ENCODE measurements at places on chromosomes 5 and 9. TPM values are rescaled to one million over a fixed set of nuclear protein-coding genes. Genes with fewer than 3 reads are reported as not detected.

DNA sequence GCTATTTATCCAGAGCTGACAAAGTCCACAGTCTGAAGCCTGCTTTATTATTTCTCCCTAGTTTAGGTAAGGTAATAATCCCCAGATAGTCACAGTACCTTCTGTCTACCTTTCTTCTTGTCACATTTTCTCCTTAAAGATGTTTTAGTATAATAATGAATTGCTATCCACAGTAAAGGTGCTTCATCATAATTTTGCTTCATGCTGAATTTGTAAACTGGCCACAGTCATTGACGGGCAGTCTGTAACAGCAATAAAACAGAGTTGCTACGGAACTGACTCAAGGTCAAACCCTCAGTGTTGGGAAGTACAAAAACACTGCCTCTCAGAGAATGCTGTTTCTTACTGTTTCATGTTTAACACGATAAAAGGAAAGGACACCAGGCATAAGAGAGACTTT, 195.7 kb downstream of the ZNF608 start:
- no peak for DNase-seq

GRCh38 chr5:98827161-98827560, 53.7 kb downstream of the RGMB start:
- no peak for DNase-seq

GRCh38 chr9:92187390-92187789, 72.2 kb upstream of the SPTLC1 start:
- no peak for DNase-seq

DNA sequence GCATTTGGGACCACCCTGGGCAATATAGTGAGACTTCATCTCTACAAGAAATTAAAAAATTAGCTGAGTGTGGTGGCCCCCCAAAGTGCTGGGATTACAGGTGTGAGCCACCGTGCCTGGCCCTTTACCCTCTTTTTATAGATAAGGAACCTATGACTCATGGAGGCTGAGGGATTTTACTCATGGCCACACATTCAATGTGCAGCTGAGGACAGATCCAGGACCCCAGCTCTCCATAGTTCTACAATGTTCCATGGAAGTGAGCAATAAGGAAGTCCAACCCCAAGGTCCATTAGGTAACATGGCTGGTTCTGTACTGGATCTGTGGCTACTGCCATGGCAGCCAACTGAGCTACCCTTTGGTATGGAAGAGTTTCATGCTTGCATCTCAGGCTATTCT, 25.3 kb upstream of the PDZD2 start:
- DNase-seq = no peak

DNA sequence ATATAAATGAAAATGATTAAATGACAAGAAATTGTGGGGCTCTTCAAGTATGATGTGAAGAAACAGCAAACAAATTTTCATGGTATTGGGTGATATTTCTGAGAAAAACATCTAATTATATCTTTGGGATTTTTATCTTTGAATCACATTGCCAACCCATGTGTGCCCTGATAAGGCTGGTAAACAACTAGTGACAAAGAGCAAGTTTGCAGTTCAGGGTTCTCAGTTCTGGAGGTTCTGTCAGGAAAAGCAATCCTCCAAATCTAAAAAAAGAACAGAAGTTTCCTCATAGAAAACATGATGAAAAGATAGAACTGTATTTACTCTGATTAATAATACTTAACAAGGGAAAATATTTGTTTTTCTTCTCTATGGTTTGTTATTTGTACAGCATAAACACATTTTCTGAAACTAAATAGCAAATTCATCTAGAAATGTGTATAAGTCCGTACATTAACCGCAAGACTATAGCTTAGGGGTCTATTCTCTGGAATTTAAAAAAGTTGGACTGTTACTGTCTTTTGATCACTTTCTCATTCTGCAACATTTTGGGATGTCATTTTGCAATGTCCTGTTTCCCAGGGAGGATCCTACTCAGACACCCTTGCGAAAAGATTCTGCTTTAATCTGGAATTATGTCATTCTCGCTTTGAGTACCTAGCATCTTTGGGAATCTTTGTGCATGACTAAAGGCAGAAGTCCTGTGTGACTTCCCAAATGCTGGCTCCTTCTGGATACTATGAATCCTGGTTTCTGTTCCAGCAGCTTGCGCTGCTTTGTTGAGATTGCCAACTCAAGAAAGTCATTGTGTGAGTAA, 308.5 kb downstream of the ADGRV1 start:
- DNase-seq = no peak

The MAMDC4 gene
- 11.0 TPM for total RNA-seq

The STK32A gene
- not detected for total RNA-seq

DNA sequence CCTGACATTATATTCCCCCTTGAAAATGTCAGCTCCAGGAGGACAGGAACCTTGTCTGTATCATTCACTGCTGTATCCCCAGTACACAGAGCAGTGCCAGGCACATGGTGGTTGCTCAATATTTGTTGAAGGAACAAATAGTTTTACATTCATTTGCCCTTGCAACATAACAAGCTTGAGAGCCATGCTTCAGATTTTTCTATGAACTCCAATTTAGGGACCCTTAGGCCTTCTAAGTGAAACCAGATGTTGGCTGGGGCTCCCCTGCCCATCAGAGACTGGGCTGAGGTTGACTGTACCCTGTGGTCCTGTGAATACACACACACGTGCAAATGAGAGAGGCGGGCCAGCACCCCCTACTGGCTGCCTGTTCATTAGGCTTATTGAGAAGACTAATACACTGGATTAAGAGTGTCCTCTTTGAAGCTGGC, 214.9 kb upstream of the WWC1 start:
- DNase-seq = no peak

The PFN3 gene
- total RNA-seq = not detected

The PCDHGB7 gene
- not detected for total RNA-seq

The FAF2 gene
- total RNA-seq = 43.2 TPM

The TAF11L6 gene
- total RNA-seq = not detected

The DIRAS2 gene
- total RNA-seq = 0.05 TPM

- no peak for DNase-seq
These were observed 69.3 kb downstream of the CTSL start for GRCh38 chr9:87795178-87795577.

DNA sequence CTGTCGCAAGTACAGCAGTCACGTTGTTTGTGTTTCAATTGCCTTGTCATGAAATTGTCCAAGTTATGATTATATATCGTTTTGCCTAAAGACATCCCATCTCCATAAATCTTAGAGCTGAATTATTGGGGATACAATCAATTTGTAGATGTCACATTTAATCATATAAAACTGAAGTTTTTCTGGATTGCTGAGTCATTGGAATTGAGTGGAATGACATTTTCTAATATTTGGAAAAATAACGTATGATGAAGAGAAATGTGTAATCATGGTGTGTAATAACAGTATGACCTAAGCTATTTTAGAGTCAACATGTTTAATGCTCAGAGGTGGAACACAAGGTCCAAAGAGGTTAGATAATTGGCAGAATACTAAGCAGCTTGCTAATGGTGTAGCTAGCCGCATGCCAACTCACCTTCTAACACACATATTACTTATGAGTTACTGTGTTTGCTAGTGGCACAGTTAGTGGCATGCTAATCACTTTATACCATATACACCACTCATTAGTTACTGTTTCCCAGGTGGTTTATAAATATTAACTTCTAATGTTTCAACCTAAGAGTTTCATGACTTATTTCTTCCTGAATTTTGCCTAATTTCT, 473.1 kb upstream of the GRAMD2B start:
- no peak for DNase-seq

The RANBP17 gene
- not detected for total RNA-seq

- DNase-seq = no peak
These were observed 14.2 kb downstream of the AP3B1 start for GRCh38 chr5:78280261-78280660.

The HTR4 gene
- not detected for total RNA-seq

DNA sequence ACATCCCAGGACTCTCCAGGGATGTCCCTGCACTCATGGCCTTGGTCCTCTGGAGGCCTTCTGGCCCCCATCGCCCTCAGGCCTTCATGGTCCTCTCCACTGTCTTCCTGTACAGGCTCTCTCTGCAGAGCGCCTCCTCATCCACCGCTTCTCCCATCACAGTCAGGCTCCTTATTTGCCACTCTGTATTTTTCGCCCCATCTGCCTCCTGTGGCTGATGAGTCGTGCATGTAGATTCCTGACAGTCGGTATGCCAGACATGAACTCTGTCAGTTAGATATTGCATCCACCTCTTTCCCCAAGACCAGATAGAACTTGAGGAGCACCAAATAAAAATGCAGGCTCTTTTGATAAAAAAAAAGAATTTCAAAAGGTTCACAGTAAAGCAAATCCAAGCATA, 362.8 kb downstream of the IRX1 start:
- DNase-seq = no peak

DNA sequence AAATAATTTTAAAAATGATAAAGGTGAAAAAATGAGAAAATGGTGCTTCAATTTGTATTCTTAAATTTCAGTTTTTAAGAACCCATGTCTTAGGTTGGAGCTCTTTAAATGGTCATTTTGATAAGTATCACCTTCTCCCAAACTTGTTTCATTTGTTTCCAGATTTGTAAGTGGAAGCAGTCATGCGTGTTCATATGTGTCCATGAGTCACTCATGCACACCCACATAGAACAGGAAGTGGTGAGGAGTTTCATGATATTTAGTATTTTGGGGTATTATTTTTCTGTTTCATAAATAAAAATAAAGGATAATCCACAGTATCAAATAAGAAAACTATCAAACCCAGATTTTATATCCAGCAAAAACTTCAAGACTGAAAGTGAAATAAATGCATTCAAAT, 570.4 kb upstream of the ST8SIA4 start:
- DNase-seq = no peak

All from activated T-cell treated with anti-CD3 and anti-CD28 coated beads, Interleukin-2, amount 50 U/mL, for 4 hours (primary cell).